ENCODE measurements at places on chromosomes 7 and 10. TPM values are rescaled to one million over a fixed set of nuclear protein-coding genes. Genes with fewer than 3 reads are reported as not detected.

Gene GPR158
- not detected for total RNA-seq

Gene MMP21
- not detected for total RNA-seq

Gene SPDYE11
- not detected for total RNA-seq

Gene PON3
- total RNA-seq = not detected

Gene COG5
- total RNA-seq = 41.0 TPM

Gene SPAG6
- 0.29 TPM for total RNA-seq

Gene ARF5
- 106 TPM for total RNA-seq

DNA sequence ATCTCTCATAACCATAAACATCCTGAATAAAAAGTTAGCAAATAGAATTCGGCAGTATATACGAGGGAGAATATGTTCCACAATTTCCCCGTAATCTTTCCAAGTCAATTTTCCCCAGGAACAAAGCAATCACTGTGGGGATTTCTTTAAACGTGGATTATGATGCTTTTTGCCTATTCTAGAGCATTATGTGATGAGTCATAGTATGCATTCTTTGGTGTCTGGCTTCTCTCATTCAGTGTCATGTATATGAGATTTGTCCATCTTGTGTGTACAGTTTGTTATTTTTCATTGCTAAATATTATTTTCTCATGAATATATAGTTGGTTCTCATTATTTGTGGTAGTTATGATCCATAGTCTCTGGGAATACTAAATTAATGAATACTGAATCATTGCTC, 9.9 kb upstream of the OR9A4 start:
- no peak for DNase-seq

DNA sequence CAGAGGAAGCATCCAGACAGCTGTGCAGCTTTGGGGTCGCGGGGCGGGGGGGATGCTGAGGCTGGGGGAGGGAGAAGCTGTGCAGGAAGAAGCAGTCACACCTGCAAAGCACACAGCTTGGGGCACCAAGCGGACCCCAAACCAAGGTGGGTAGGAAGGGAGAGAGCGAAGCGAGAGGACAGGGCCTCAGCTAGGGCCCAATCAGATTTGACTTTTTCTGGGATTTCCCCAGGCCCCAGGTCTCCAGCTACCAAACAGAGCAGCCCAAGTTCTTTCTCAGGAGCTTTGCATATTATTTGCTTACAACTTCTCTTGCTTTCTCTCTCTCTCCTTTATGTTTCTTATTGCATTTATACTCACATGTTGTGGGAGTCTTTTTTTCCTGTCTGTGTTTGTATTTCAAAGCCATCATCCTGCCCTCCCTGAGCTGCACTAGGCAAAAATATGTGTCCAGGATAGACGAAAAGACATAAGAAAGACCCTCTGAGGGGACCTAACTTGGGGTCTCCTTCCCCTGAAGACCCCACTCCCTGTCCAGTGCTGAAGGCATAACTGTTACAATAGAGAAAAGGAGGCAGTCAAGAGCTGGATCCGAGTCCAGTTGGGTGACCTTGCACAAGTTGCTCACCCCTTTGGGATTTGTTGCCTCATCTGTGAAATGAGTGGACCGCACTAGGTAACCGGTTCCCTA, 50.6 kb upstream of the SMNDC1 start:
- DNase-seq = no peak

DNA sequence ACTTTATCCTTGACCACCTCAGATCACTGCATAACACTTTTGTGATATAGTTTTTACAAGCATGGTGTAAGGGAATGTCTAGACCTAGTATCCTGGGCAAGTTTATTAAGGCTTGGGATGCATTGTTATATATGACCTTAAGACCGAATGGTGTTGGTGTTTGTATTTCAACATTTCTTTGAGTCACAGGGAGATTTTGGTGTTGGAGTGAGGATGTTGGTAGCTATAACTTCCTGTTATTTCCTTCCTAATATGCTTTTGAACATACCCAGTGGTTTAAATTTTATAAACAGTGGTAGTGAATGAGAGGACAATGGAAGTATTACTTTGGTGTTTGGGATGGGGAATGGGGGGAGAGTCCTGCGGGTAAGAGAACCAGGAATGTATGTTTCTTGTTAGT, 2.6 kb downstream of the EXOC4 start:
- no peak for DNase-seq

GRCh38 chr10:118725886-118726500, 28.8 kb downstream of the CACUL1 start:
- DNase-seq = no peak

DNA sequence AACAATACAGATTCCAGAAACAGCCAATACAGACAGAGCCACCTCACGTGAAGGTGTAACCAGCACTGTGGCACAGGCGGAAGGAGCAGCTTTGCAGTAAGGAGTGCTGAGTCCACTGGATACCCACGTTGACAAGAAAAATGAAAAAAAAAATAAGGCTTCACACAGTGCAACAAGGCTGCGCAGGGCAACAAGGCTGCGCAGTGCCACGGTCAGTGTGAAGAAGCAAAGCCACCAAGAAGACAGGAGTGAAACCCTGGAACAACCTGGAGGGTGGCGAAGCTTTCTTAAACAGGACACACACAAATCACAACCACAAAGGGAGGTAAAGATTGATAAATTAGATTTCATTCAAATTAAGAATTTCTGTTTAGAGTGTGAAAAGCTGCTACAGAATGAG, 204.0 kb downstream of the MAD1L1 start:
- DNase-seq = peak; percentile 16

- DNase-seq = no peak
Measured at GRCh38 chr10:15316871-15317464, 54.1 kb downstream of the FAM171A1 start.

GRCh38 chr7:78406531-78406930, 608.0 kb downstream of the PHTF2 start:
- DNase-seq = no peak

DNA sequence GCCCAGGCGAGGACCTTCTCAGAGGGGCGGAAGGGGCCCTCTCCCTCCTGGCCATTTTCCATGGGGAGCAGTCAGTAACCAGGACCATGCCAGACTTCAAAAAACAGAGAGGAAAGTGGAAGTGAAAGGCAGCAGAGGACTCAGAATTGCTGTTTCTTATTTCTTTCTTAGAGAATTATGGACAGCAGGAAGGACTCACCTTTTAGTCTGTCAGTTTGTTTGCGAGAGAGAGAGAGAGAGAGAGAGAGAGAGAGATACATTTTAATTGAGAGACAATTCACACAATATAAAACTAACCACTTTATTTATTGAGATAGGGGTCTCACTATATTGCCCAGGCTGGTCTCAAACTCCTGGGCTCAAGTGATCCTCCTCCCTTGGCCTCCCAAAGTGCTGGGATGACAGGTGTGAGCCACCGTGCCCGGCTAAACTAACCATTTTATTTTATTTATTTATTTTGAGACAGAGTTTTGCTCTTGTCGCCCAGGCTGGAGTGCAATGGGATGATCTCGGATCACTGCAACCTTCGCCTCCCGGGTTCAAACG, 24.5 kb downstream of the SCD start:
- DNase-seq = no peak

DNA sequence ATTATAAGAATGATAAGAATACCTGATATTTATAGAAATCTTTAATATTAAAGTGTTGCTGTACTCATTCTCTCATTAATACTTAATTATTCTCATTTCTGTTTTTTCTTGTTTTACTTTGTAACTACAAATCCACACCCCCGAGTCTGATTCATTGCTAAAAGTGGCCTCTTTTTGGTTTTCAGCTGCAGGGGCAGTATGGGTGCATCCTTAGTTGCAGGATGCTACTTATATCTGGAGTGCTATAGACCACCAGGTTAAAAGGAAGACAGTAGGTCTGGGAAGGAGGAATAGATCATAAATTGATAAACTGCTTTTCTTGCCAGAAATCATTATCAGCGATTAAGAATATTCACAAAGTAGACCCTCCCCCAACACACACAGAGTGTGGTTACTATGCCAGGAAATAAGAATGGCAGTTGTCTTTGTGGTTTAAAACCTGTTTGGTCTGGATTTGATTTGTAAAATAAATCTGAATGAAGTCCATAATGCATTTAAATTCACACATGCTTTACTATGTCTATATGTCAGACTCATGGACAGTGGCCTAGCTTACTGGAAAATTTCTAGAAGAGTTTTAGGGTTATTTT, 96.5 kb downstream of the NRF1 start:
- no peak for DNase-seq

- DNase-seq = no peak
Measured at GRCh38 chr7:126845331-126845730, 407.4 kb downstream of the GRM8 start.

GRCh38 chr10:123141791-123142700, 5.9 kb upstream of the HMX2 start:
- DNase-seq = no peak

DNA sequence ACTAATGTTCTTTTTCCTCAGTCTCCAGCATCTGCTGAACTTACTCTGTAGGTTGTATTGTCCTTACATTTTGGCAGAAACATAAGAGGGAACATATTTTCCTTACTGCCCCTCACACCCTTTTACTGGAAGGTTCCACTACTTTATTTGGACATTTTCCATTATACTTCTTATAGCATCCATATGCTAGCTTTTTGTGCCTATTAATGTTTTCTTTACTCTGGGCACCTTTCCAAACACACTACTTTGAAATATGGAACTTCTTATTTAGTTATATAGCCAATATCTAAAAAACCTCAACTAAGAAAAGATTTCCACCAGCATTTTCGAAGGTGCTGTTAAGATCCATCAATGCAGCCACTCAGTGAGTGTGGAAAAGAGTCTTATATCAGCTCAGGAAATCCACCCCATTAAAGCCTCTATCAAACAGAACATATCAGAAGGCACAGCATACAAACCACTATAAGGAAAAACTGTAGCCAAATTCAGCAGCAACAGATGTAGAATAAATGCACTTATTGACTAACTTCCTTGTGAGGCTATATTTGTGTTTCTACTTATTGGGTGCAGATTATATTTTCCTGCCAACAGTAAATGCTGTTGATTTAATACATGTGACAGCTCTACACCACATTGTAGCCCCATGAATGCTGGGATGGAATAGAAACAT, 272.5 kb upstream of the SEMA3E start:
- DNase-seq = no peak

- no peak for DNase-seq
Measured at GRCh38 chr7:111115966-111116365, 25.0 kb downstream of the LRRN3 start.

DNA sequence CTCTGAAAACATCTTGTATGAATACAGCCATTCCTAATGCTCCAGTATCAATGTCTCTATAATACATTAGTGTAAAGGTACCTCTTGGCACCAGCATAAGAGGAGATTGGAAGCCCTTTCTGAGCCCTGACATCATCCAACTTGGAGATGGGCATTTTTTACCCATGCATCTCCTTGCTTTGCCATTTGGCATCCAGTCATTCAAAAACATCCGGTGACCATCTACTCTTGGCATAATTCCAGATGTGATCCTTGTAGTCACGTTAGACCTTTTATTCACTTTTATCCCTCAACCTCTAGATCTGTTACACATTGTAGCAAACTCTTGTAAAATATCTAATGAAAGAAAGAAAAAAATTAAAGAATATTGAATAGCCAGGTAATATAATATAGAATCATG, 17.9 kb upstream of the SGMS1 start:
- no peak for DNase-seq

GRCh38 chr7:115477193-115477651, 553.3 kb downstream of the TFEC start:
- DNase-seq = no peak

DNA sequence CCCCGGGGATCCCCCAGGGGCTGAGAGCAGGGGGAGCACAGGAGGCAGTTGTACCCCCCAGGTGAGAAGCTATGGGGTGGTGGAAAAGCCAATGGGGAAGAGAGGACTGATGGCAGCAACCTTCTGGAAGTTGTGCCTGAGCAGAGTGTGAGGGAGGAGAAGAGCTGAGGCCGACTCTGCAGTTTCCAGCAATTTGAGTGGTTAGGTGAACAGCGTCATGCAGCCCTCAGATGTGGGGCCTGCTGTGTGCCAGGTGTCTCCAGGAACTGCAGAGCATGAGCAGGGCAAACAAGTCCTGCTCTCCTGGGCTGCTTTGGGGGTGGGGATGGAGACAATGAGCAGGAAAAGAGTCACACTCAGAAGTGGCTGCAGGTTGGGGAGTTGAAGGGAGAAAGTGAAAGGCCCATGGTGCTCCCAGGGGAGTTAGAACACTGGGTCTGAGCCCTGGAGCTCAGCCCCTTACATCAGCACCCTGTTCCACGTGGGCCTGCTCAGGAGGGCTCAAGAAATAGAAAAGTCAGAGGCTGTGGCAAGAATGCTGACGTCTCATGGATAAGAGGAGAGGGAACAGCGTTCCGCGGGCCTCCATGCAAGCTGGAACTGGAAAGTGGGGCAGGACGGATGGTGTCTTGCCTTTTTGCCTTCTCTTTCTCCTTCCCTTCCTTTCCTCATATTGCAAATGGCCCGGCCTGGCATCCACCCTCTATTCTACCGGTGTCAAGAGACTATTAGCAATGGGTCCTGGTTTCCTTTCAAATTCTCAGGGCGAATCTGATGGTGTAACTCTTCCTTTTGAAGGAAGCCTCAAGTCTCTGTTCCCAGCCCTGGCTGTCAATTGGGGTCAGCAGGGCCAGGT, 4.0 kb upstream of the AFAP1L2 start:
- DNase-seq = no peak

DNA sequence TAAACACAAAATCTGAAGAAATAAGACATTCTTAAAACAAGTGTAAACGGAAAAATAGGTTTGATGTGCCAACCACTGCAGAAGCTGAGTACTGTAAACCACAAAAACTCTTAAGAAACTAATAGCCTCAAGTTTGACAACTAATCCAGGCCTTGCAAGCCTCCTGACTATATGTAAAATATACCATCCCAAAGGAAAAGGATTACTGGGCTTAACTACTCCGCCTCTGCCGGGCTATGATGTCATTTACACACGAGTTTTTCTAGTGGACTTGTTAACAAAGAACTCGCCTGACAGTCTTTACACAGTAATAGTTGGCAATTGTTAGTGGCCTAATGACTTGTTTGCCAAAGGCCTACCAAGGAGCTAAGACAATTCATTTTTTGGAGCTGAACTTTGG, 2.1 kb downstream of the KIF5B start:
- DNase-seq = no peak

- no peak for DNase-seq
Measured at GRCh38 chr7:135158141-135158655, 10.3 kb downstream of the TMEM140 start.

DNA sequence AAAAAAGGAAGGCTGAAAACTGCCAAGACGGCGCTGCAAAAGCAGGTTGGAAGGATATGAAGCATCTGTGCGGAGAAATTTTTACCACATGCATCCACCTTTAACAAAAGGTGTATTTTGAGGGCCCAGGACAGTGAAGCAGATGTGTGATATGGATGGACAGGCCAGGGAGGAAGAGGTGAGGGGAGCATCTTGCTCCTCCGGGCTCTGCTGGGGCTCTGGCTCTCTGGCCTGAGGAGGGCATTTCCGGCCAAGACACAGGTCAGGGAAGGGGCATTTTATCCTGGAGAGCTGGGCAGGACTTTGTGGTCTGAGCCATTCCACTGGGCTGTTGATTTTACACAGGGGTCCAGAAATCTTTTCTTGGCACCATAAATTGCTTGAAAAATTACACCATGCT, 175.1 kb downstream of the ZMYND11 start:
- DNase-seq = no peak

GRCh38 chr7:73644688-73645286, 20.5 kb upstream of the MLXIPL start:
- DNase-seq = no peak

Data from natural killer cell treated with Interleukin-12 subunit alpha and Interleukin-12 subunit beta and Interleukin-15 and Interleukin-18, amount 100 ng/mL, for 72 hours (primary cell).